Colonic mucosa (tissue), 4 donors: ENCODE measurements at places on chromosomes 2 and 18.
A peak's percentile ranks its signal among the peaks of the same experiment; 100 is the strongest.

DNA sequence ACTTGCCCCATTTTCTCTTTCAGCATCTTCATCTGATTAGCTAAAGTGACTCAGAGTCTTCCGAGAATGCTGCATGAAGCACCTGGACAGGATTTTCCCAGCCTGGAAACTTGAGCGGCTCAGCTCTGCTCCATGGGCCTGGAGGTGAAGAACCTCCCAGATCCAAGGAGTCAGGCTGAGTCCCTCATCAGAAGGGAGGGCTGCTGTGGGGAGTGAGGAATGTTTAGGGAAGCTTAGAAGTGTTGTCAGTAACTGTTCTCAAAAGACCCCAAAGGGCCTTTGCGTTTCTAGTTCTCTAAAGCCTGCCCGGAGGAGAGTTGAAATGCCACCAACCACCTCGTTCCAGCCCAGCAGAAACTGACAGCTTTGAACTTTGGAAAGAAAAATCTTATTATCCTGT lies 157.1 kb downstream of the CLIP4 start:
- DNase-seq, result no peak

- DNase-seq, result no peak
These were observed 74.6 kb upstream of the LRATD1 start for GRCh38 chr2:14557916-14558315.

GRCh38 chr2:170493426-170494097 lies 221.6 kb upstream of the SP5 start:
- peak; percentile 4 for DNase-seq

DNA sequence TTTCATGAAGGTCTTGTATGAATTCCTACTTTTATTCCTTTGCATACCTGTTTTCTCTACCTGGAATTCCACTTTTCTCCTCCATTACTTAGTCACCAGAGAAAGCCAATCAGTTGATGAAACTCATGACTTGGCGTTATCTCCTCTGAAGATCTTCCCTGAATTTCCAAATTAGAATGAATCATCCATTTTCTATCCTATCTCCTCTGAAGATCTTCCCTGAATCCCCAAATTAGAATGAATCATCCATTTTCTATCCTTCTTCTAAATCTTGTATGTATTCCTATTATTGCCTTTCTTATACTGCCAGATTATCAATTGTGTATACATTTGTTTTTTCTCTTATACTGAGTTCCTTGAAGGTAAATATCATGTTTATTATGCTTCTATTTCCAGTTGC lies 440.4 kb downstream of the CCDC85A start:
- DNase-seq, result no peak
